NCI-H187 (cell line): ENCODE measurements at places on chromosomes 16 and 17.
A peak's percentile ranks its signal among the peaks of the same experiment; 100 is the strongest.

GRCh38 chr16:68227183-68227793 is 8.6 kb downstream of the ESRP2 start:
- DNase-seq = no peak

DNA sequence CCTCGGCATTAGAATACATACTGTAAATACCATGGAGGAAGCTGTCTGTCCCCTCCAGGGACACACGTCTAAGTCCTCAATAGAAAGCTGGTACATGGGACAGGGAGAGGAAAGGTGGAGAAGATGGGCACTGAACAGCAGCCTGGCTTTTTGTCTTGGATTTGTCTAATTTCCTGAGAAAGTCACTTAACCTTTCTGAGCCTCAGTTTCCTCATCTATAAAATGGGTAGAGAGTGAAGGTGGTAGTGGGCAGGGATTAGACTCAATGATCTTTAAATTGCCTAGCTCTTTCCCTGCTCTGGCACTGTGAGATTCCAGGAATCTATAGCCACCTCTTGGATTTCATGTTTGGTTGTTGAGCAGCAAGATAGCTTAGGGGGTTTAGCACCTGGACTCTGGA is 96.2 kb downstream of the ASIC2 start:
- no peak for DNase-seq

DNA sequence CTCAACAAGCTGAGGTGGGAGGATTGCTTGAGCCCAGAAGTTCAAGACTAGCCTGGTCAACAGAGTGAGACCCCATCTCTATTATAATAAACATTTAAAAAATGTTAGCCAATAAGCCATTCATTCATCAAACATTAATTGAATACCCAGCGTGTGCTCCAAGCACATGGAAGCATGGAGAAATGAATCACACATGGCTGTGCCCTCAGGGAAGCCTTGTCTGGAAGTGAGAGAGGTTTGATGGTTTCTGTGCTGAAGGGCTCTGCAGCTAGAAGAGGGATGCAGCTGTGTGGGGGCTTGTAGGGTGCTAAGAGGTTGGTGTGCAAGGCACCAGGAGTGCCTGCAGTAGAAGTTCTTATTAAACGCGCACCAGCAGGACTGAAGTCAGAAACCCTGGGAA is 11.2 kb downstream of the CYB5D2 start:
- DNase-seq = no peak

DNA sequence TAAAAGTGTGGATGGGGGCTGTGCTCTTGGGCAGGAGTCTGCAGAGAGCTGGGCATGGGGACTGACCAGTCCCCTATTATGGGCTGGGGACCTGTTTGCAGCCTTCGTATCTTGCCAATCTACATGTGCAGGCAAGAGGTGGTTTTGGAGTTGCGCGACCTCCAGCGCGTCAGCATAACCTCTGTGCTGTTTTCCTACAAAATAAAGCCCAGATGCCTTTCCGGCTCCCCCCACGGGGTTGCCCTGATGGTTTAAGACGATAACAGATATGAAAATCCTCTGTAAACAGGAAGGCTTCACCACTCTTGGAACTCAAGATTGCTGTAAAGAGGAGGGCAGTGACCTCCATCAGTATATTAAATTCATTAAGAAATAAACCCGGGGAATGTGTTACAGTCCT is 16.5 kb upstream of the SPPL2C start:
- DNase-seq = no peak

- DNase-seq = peak; percentile 94
Measured at GRCh38 chr16:3012828-3013420, at the start of gene CLDN9. TSS of gene CLDN9 (plus strand) at chr16:3012923. CDS start at chr16:3013363, 440 bp downstream.

- DNase-seq = no peak
Measured at GRCh38 chr16:29139261-29139802, 154.5 kb downstream of the LAT start.

GRCh38 chr17:437545-437944 is 84.9 kb upstream of the RPH3AL start:
- DNase-seq = no peak

DNA sequence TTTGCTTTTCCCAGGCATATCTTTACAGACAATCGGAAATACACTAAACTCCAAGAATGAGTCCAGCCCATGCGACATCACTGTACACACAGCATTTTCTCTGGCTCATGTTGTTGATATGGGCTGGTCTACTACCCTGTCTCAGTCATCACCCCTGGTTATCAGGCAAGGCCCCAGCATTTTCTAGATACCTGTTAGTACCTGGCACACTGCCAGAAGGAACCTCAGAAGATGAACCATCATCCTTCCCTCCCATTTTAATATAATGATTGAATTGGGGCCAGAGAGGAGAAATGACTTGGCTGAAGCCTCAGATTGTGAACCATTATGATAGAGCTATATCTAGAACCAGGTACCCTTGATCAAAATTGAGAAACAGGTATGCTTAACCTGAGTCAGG is 406.2 kb downstream of the CDH11 start:
- no peak for DNase-seq

GRCh38 chr16:83681381-83681956 is 126.3 kb upstream of the HSBP1 start:
- DNase-seq = no peak

DNA sequence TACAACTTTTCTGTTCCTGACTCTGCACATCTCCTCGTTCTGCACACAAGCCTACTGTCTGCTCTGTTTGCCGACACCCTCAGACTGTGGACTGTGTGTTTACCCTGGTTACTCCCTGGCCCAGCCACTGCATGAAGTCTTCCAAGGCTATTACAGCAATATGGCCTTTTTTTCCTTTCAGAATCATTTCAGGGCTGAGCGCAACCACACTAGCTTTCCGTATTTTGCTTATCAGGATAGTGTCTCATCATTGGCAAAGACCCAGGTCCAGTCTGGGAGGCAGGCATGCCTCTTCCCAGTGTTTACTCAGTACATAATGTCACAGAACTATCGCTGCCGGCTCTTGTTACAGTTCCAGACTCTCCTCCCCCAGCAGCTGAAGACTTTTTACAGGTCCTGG is 10.1 kb downstream of the DNAH9 start:
- DNase-seq = no peak

GRCh38 chr16:3215601-3216262 is 19.2 kb downstream of the ZNF200 start:
- no peak for DNase-seq

DNA sequence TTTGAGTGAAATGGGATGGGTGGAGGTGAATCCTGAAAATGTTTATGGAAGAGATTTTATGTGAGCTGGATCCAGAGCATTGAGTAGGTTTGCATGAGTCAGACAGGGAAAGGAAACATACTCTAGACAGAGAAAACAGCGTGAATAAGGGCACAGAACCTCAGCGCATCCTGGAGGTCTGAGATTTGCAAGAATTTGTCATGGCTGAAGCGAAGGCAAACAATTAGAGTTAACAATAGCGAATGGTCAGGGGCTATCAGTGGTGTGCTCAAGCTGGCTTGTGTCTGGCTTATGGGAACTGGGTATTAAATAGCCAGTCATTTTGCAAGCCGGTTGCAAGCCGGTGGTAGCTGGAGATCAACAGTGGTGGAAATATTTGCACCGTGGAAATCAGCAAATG is 36.4 kb downstream of the MAP2K6 start:
- DNase-seq = no peak

DNA sequence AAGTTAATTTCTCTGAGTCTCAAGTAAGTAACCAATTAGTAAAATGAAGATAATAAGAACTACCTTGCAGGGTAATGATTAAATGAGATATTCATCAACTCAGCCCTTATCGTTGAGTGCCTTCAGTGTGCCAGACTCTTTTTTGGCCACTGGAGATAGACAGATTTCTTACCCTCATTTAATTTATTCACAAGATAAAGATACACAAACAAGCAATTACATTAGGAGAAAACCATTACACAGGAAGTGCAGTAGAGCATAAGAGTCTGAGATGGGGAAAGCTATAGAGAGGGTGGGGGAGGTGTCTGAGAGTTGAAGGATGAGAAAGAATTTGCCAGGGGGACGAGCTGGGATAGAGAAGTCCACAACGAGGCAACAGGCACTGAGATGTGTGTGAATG is 72.5 kb upstream of the BCAR1 start:
- no peak for DNase-seq

DNA sequence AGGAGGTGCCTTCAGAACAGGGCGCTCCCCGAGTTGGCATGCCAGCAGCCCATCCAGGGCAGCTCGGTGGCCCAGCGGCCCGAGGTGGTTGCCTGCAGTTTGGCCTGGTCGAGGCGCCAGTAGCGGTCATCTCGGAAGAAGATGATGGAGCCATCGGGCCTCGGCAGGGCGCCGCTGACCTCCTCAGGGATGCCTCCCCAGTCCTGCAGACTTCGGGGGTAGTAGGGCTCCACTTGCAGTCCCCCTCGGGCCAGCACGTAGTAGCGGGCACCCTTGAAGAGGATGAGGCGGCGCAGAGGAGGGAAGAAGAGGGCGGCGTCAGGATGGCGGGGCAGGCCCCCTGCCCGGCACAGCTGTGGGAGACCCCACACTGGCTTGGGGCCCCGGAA is 5.8 kb downstream of the C17orf50 start:
- DNase-seq = no peak

GRCh38 chr17:37592291-37592690 is 16.9 kb downstream of the SYNRG start:
- no peak for DNase-seq

- DNase-seq = no peak
Measured at GRCh38 chr17:45363498-45363897, 46.7 kb upstream of the MAP3K14 start.

- no peak for DNase-seq
Measured at GRCh38 chr17:66508896-66509844, 206.8 kb downstream of the PRKCA start.

DNA sequence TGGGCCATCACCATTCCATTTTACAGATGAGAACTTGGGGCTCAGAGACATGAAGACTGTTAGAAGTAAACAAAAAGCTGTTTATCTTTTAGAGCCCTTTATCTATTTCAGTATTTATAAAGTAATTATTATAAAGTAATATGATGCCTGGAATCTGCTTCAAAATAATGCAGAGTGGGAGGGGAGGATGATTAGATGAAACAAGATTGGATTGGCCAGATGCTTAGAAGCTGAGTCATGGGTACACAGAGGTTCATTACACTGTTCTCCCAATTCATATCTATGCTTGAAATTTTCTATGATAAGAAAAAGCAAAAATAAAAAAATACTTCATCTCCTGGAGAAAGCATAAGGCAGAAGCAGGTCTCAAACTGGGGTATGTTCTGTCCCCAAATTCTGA is 29.4 kb downstream of the TOM1L2 start:
- DNase-seq = no peak

GRCh38 chr16:15043344-15043743 is 12.5 kb downstream of the NTAN1 start:
- DNase-seq = no peak

GRCh38 chr17:67613961-67614360 is 103.8 kb upstream of the NOL11 start:
- no peak for DNase-seq

GRCh38 chr16:68707340-68708152 is 29.5 kb upstream of the CDH1 start:
- no peak for DNase-seq

DNA sequence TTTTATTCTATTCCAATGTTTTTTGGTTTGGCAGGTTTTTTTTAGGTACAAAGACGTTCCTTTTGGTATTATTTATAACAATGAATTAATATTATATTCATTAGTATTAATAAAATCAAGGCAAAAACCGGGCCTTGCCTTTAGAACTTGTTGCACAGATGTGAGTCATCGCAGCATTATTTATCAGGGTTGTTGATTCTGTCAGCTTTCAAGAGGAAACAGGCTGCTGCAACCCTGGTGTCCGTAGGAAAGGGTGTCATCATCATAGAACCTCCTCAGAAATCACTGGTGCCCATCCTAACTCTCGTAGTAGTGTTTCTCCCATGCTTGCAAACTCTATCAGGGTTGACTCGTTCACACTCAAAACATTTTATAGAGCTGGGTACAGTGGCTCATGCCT is 10.2 kb upstream of the LRRC37B start:
- DNase-seq = no peak

GRCh38 chr17:8674344-8675305 is 44.1 kb upstream of the MYH10 start:
- no peak for DNase-seq
